ENCODE measurements at places on chromosomes 16 and 17.

- no peak for DNase-seq
These were observed 66.8 kb upstream of the GAS7 start for GRCh38 chr17:10265100-10265810.

DNA sequence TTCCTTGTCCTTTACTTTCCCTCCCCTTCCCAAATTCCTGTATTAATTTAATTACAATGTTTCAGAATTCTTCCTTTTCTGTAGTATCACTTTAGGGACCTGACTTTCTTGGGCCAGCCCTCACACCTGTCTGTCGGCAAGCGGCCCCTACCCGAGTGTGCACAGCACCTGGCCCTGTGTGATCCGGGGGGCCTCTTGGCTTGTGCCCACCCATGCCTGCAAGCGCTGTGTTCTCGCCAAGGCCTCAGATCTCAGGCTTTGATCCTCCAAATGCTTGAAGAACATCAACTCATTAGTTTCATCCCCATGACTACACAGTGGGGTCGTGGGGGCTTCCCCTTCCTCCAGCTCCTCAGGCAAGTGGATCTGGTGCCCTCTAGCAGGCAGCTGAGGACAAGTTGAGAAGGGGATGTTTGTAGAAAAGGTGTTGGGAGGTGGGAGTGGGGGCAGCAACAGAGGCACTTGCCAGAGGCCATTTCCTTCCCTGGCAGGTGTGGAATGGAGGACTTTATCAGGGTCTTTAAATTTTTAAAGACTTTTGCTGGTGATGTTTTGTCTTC is 15.7 kb upstream of the CDH3 start:
- DNase-seq = no peak

DNA sequence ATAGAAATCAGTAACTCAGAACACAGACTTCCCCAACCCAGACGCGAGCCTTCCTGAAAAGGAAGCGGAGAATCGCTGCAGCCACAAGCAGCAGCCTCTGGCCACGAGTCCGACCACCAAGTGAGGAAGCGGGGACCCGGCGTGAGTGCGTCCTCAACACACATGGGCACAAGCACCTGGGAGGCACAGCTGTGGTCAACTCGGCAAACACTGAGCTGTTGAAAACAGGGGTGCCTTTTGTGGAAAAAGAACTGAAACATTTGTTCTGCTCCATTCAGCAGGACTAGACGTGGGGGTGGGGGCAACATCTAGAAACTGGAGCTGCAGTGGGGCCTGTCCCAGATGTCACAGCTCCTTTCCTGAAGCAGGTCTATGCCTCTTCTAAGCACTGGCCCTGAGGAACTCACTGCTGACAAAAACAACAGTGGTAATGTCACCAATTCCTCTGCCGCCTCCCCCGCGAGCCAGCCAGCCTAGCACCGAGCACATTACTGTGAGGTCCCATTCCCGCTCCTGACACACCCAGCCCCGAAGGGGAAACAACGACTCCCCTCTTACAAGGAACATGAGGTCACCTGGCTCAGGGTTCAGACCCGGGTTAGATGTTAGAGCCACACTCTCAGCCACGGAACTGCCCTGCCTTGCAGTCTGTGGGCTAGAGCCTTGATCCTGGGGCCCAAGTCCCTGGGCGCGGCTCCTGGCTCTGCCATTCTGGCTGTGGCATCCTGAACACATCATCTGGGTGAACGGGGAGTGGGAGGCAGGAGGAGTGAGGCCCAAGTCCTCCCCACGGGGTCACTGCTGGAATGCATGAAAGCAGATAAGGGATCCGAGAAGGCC is 29.0 kb downstream of the KDM8 start:
- DNase-seq = no peak

- no peak for DNase-seq
These were observed 997 bp upstream of the CDH11 start for GRCh38 chr16:65122724-65123395.

DNA sequence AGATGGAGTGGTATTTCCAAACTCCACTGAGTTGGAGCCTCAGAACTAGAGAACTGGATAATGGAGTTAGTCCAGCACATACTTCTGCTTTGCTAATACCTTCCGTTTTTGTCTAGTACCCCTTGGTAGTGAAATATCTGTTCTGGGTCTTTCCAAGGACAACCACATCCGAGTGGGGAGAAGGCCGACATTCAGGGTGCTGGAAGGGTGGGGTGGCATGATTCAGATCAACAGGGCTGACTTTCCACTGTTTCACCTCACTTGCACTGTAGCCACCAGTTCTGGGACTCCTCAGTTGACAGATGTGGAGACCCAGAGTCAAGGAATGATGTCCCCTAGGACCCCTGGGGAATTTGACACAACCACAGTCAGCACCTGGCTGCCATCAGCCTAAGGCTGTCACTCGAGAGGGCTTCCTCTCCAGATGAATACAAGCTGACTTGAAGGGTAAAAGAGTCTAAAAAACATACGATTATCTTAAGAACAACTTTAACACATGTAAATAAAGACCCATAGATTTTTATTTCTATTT is 84.8 kb upstream of the HNF1B start:
- DNase-seq = no peak

DNA sequence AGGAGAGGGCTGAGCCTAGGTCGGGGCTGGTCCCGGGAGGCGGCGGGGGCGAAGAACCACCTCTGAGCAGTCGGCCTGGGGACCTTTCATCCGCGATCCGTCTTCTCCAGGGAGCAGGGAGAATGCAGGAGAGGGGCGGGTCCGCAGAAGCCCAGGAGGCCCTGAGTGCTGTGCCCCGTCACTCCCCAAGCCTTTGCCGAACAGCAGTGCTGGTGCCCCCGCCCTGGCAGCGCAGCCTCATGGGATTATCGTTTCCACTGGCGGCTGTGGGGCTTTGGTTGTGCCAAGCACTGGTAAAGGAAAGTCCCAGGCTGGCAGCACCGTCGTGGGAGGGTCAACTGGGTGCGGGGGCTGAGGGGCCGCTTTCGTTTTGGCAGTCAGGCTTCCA is 631 bp downstream of the TBL3 start:
- DNase-seq = no peak

GRCh38 chr17:1331708-1332107 is 52.2 kb downstream of the TRARG1 start:
- DNase-seq = no peak

DNA sequence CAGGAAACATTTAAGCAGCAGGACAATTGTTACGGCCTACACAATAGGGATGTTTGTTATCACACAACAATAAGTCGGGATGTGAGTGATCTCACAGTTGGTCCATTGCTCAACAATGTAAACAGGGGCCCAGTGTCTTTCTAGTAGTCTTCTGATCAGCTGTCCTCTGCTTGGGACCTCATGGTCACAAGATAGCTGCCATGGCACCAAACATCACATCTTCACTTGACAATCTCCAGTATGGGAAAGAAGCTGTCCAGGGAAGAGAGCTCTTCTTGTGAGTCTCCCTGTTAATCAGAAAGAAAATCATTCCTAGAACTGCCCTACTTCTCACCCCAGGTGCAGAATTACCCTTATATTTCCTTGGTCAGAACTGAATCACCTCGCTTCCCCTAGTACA is 6.3 kb upstream of the GPRC5B start:
- DNase-seq = no peak

DNA sequence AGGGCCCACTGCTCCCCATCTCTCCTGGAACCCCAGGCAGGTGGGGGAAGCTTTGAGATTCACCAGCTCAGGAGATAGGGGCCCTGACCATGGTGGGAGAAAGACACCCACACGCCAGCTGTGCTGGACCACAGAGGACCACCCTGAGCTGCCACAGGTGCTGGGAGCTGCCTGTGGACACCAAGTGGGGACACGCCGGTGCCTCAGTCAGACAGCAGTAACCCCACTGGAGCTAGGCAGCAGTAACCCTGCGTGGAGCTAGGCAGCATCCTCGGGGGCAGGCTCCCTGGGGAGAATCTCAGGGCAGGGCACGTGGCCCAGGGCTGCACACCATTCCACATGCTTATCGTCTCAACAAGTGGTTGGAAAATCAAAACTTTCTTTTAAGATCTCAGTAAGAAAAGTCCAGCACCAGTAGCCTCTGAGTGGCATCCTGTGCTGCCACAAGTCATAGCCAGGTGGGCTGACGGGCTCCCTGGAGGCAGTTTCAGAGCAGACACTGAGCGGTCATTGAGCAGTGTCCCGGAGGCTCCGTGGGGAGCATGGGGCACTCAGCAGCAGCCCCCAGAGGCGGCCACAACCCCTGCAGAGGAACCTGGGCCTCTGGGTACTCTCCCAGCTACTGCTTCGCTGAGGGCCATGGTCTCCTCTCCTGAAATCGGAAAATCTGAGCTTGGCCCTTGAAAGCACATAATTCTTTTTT is 8.0 kb upstream of the HEXD start:
- DNase-seq = no peak

DNA sequence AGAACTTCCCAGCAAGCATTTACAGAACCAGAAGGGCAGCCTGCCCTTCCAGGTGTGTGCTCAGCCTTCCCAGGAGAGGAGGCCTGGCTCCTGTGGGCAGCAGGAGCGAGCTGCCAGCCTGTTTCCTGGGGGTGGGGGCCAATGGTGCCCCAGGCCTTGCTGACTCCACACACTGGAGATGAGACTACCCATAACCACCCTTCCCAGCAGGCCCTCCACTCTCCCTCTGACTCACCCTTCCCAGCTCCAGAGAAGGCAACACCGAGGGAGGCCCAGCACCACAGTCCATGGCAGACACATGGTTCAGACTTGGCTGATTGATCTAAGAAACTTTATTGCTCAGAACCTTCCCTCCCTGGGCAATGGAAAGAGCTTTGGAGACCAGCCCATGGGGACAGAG is 1.8 kb upstream of the PRSS53 start:
- no peak for DNase-seq

- DNase-seq = no peak
These were observed 83.8 kb upstream of the HS3ST4 start for GRCh38 chr16:25608002-25608401.

- DNase-seq = no peak
These were observed 289.0 kb upstream of the XYLT1 start for GRCh38 chr16:17759451-17760390.

DNA sequence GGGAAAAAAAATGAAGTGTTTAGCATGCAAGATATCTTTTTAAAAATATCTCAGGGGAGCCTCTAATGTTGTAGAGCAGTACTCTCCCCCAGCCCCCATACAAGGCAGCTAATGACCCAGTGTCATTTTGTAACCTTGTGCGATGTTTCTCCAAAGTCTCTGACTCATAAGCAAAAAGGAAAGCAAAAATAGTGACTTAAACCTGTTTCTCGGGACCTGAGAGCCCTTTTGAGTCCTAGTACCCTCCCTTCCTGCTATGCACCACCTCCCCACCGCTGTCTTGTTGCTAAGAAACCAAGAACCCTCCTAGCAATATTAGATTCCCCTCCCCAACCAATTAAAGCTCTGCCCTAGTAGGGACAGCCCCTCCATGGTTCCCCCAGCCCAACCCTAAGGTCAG is 2.8 kb downstream of the MYCBPAP start:
- peak; percentile 54 for DNase-seq

DNA sequence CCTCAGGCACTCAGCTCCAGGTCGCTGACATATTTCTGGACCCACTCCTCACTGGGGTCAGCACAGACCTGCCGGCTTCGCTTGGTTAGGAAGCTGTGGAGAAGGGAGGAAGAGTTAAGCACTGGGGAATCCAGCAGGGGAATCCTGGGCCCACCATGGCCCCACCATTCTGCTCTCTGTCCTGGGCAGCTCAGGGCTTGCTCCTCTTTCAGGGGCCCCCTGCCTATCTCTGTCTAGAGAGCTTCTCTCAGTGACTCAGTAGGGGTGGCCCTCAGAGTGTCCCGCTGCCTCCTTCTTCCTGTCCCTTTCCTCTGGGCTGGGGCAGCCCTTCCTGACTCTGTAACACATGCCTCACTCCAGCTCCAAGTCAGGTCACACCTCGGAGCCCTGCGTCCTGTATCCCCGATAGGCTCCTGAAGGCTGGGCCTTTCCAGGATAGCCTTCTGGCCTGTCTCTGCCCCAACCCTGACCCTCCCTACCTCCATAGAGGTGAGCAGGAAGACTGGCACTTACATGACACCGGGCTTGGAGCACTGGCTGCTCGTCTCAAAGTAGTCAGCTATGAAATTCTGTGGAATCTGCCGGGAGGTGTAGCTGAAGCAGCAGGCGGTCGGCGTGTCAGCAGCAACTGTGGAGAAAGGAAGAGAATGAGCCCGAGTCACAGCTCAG is 1.1 kb downstream of the CCL3 start:
- DNase-seq = no peak

DNA sequence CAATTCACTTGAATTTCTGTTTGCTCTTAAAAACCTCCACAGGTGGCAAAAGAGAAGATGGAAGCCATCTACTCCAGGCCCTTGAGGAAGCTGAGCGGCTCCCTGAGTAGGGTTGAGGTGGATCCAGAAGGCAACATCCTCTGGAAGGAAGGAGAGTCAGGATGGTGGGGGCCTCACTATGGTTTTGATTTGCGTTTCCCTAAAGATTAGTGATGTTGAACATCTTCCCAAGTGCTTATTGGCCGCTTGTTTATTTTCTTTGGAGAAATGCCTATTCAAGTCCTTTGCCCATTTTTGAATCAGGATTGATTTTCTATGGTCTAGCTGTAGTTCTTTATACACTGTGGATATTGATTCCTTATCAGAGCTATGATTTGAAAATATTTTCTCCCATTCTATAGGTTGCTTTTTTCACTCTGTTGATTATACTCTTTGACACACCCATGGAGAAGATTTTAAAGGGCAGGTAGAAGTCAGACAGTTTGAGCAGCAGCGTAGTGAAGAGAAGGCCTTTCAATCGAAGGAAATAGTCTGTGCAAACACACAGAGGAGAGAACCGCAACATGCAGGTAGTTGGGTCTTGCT is 58.6 kb downstream of the WSB1 start:
- no peak for DNase-seq

DNA sequence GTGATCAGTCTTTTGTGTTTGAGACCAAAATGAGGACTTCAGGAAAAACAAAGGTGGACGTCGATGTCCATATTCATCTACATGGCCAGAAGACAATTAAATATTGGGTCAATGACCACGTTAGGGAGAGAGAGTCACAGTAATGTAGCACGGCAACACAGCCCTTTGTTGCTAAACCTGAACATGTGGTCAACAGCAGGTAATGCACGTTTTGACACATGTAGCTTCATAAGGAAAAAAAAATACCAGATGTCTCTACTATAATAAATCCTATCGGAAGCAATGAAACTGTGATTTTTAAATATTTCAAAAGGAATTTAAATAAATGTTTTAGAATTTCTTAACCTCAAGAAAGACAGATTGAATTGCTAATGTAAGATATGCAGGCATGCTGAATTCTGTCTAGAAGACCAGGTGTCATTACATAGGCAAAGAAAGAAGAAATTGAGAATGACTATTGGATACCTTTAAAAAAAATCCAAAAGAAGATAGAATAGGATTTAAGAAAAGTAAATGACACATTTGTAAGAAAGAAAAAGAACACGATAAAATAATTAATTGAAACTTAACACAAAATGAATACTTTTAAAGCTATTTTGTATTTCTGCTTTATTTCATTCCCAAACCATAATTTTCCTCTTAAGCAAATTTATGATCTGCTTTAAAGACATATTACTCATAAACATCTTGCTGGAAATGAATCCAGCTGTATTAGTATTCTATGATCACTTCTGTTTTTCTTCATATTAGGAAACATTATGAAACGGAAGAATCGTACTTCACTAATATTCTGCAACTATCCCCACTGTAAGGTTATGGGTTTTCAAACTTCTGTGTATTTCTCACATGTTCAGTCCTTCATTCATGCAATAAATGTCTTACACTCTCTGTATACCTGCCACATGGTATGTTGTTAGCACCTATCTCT is 30.1 kb downstream of the ABCA8 start:
- DNase-seq = no peak

GRCh38 chr16:16063683-16064082 is 114.3 kb downstream of the ABCC1 start:
- DNase-seq = no peak

GRCh38 chr16:49674990-49675389 is 180.9 kb downstream of the ZNF423 start:
- no peak for DNase-seq

- DNase-seq = no peak
These were observed 4.0 kb downstream of the ACBD4 start for GRCh38 chr17:45139533-45139920.

Measured in activated CD4-positive, CD25-positive, alpha-beta regulatory T cell treated with anti-CD3 and anti-CD28 coated beads, Interleukin-2, amount 50 U/mL, for 72 hours (primary cell).